Panc1 (cell line): ENCODE measurements at places on chromosomes 3 and 15.
A peak's percentile ranks its signal among the peaks of the same experiment; 100 is the strongest.

DNA sequence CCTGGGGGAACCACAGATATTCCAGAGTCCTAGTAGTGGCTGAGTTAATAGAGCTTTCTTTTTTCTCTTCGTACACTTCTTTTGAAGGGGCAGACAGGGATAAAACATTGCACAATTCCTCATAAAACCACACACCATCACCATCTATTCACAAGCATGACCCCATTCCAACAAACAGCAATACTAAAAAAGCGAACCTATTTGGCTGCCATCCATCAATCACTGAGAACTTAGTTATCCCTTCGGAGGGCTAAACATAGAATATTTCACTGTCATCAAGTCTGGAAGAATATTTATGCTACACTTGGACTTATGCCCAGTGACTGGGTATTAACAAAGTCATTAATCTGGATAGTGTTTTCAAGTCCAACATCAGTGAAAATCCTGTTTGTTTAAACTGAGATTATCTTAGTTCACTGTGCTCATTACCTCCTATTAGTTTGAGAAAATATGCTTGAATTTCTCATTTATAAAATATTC, 80.3 kb upstream of the PRTG start:
- no peak for DNase-seq
- no peaks in the 10 kb centered on the region for H3K4me1 ChIP-seq
- no peaks in the 10 kb centered on the region for H3K36me3 ChIP-seq
- H3K27me3 ChIP-seq, result no peaks in the 10 kb centered on the region

GRCh38 chr3:98577178-98577895, 16.1 kb downstream of the CPOX start:
- H3K36me3 ChIP-seq, result 0 out of 2 replicates have a peak, but pooled peaks cover 4% of the 10 kb centered on the region
- no peaks in the 10 kb centered on the region; the same call in 1 of the 2 replicates for H3K27me3 ChIP-seq
- no peak for DNase-seq
- H3K4me1 ChIP-seq, result no peaks in the 10 kb centered on the region
- H3K4me3 ChIP-seq, result no peak overlapping the region

- no peak for DNase-seq
- H3K4me3 ChIP-seq, result peak overlapping the region; percentile 9; the same call in 1 of the 2 replicates
- no peaks in the 10 kb centered on the region; the same call in 1 of the 2 replicates for H3K4me1 ChIP-seq
These were observed 81.0 kb upstream of the BNC1 start for GRCh38 chr15:83365370-83365938.

DNA sequence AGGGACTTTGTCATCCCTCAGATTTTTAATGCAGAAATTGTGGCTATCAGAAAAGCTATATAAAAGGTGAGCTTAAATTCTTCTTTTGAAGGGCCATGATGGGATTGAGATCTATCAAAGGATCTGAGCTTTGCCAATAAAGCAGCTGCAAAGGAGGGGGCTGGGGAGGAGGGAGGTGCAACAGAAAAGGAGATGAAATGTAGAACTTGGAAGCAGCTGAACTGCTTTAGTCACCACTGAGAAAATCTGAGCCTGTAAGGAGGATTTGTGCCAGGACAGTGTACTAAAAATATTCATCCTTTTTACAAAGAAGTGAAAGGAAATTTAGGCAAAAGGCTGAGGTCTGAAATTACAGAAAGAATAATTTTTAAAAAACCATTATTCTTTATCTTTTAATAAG, 10.4 kb downstream of the TSPAN3 start:
- H3K36me3 ChIP-seq, result no peaks in the 10 kb centered on the region
- H3K4me1 ChIP-seq, result peaks cover 16% of the 10 kb centered on the region; the same call in 1 of the 2 replicates
- no peaks in the 10 kb centered on the region for H3K27me3 ChIP-seq
- no peak overlapping the region for H3K4me3 ChIP-seq
- no peak for DNase-seq

DNA sequence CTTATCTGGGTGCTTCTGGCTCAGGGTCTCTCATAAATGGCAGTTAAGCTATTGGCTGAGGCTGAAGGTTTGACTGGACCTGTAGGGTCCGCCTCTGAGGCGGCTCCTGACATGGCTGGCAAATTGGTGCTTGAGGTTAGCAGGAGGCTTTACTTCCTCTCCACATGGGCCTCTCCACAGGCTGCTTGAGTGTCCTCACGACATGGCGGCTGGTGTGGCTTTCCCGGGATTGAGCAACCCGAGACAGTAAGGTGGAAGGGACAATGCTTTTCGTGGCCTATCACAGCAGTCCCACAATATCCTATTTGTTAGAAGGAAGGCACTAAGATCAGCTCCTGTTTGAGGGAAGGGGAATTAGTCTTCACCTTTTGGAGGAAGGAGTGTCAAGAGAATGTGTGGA, 267.3 kb upstream of the LRRFIP2 start:
- H3K27ac ChIP-seq, result no peak overlapping the region
- H3K4me1 ChIP-seq, result no peaks in the 10 kb centered on the region
- no peak overlapping the region for H3K4me3 ChIP-seq
- no peaks in the 10 kb centered on the region for H3K36me3 ChIP-seq
- DNase-seq, result no peak

- no peak for DNase-seq
- no peak overlapping the region for H3K4me3 ChIP-seq
- no peaks in the 10 kb centered on the region for H3K4me1 ChIP-seq
- H3K27me3 ChIP-seq, result no peaks in the 10 kb centered on the region
- H3K36me3 ChIP-seq, result no peaks in the 10 kb centered on the region
These were observed 75.4 kb downstream of the CDC25A start for GRCh38 chr3:48112813-48113212.

- H3K27me3 ChIP-seq, result no peaks in the 10 kb centered on the region
- no peaks in the 10 kb centered on the region for H3K4me1 ChIP-seq
- H3K4me3 ChIP-seq, result no peak overlapping the region
- no peak for DNase-seq
- no peaks in the 10 kb centered on the region for H3K36me3 ChIP-seq
These were observed 23.4 kb downstream of the P2RY1 start for GRCh38 chr3:152858170-152858800.

DNA sequence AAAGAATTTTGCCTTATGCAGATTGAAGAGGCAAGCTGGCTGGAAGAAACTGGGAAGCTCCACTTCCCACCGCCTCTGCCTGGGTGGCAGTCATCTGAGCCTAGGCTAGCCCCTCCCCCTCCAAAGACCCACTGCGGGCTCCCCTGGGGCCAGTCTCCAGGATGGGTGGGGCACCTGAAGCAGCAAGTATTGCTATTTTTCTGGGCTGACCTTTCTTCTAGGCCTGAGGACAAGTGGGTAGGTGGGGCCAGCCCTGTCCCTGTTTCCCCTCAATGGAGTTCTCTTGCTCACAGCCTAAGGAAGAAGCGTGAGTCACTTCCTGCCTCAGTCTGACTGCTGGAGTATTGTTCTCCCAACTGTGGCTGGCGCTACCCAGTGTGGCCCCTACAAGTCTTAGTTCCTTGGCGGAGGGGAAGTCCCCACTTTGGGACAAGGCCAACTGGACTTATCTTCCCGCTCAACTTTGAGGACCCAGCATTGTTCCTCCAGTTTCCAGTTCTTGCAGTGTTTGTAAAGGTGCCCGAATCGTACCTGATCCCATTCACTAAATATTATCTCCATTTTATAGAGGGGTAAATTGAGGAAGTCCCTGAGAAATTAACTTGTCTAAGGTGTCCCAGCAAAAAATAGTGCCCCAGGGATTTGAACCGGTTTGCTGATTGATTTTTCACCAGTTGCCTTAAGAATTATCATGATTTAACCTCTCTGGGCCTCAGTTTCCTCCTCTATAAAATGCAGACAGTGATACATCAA, 1.4 kb downstream of the FURIN start:
- H3K27ac ChIP-seq, result peak overlapping the region; percentile 95
- H3K36me3 ChIP-seq, result no peaks in the 10 kb centered on the region
- H3K4me3 ChIP-seq, result no peak overlapping the region
- H3K27me3 ChIP-seq, result no peaks in the 10 kb centered on the region
- peaks cover 73% of the 10 kb centered on the region for H3K4me1 ChIP-seq

GRCh38 chr3:173214576-173214975, 73.5 kb upstream of the SPATA16 start:
- DNase-seq, result no peak
- H3K27me3 ChIP-seq, result no peaks in the 10 kb centered on the region
- H3K4me3 ChIP-seq, result no peak overlapping the region
- H3K4me1 ChIP-seq, result no peaks in the 10 kb centered on the region
- H3K27ac ChIP-seq, result no peak overlapping the region

DNA sequence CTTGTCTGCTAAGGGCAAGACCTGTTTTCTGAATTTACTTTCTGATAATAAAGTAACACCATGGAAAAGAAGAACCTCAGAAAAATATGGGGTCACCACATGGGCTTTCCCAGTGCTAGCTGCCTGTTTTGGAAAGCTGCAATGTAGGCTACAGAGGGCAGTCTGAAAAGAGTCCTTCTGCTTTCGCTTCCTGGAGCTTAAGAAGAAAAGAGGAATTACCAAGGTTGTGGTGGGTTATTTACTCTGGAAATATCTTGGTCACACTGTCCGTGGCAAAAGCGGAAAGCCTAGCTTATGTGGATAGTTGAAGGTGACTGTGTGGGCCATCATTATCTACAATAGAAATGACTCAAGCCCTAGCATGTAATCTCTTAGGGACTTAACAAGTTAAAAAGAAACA, 31.7 kb upstream of the IP6K2 start:
- H3K27me3 ChIP-seq, result no peaks in the 10 kb centered on the region
- no peak overlapping the region for H3K27ac ChIP-seq
- no peak overlapping the region for H3K4me3 ChIP-seq
- no peaks in the 10 kb centered on the region; the same call in 1 of the 2 replicates for H3K36me3 ChIP-seq
- H3K4me1 ChIP-seq, result no peaks in the 10 kb centered on the region

DNA sequence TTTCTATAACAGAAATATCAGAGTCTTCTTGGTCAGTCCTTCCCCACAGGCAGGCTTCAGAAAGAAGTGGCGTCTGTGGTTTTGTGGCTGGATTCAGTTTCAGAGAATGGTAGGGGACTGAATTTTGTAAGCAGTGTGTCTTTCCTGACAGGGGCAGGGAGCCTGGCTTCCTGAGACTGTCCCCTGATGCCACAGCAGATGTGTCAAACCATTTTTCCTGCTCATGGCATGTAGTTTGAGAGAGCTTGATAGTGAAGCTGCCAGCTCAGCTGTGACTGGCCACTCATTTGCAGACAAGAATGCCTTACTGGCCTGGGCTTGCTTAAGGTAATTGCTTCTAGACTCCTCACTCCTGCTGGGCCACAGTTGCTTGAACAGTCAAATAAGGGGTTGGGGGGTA, 26.4 kb downstream of the LARS2 start:
- H3K36me3 ChIP-seq, result no peaks in the 10 kb centered on the region
- H3K27me3 ChIP-seq, result no peaks in the 10 kb centered on the region
- DNase-seq, result no peak

DNA sequence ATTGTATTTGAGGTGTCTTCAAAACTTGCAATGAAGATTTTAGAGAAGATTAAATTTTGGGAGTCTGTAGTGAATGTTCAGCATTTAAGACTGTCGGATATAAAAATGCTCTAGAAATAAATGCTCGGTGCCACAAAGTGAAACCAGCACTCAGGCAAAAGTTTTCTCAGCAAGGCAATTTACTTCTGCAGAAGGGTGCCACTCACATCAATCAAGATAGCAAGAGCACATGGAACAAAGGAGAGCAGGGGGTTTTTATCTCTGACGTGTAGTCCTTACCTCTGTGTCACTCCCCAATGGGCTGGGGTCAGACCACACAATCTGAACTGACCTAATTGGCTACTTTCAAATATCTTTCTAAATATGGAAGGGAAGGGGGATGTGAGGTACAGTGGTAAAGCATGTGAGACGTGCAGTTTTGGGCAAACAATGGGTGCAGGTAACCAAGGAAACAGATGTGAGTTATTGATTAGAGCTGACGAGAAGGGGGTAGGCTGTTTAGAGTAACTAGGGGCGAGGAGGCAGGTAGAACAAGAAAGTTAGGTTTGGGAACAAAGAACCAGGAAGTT, 23.4 kb upstream of the FXR1 start:
- H3K27ac ChIP-seq, result no peak overlapping the region
- H3K4me3 ChIP-seq, result no peak overlapping the region
- H3K4me1 ChIP-seq, result no peaks in the 10 kb centered on the region
- H3K36me3 ChIP-seq, result no peaks in the 10 kb centered on the region

DNA sequence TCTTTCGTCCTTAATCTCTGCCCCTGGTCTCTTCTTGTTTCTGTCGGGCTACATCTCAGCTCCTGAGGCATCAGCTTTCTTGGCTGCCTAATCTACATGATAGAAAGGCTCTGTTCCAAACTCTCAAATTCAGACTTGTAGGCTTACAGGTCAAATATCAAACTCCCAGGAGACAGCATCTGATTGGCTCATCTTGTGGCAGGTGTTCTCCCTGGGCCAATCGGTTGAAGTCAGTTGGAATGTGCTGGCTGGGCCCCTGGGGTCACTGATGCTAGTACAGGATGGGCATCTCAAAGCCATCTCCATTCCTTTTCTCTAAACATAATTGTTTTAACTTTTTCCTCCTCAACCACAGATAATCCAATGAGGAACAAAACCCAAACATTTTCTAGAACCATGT, 198.7 kb downstream of the CNTN3 start:
- H3K4me3 ChIP-seq, result no peak overlapping the region
- no peak overlapping the region for H3K27ac ChIP-seq
- no peaks in the 10 kb centered on the region for H3K36me3 ChIP-seq
- no peaks in the 10 kb centered on the region for H3K27me3 ChIP-seq

DNA sequence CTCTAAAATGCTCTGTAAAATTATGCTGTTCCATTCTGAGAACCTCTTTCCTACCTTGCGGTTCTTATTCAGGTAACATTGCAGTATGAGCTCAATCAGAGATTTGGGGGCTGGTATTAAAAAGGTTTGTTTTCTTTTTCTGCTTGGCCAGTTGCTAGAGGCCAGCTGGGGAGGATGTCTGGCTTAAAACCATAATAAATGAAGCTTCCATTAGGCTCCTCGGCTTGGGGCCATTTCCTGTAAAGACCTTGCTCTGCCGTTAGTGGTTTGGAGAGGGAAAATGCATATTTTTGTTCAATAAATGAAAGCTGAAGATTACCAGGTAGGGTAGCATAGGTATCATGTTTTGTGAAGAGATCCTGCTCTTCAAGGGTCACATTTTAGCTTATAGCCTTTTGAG, 55.2 kb downstream of the MCTP2 start:
- H3K36me3 ChIP-seq, result no peaks in the 10 kb centered on the region
- H3K4me3 ChIP-seq, result no peak overlapping the region
- H3K4me1 ChIP-seq, result no peaks in the 10 kb centered on the region
- DNase-seq, result no peak

- H3K4me3 ChIP-seq, result no peak overlapping the region
- no peaks in the 10 kb centered on the region for H3K36me3 ChIP-seq
- H3K27ac ChIP-seq, result no peak overlapping the region
- H3K27me3 ChIP-seq, result no peaks in the 10 kb centered on the region
- DNase-seq, result no peak
- H3K4me1 ChIP-seq, result no peaks in the 10 kb centered on the region
These were observed 40.8 kb downstream of the CSNK1G1 start for GRCh38 chr15:64315216-64315615.

DNA sequence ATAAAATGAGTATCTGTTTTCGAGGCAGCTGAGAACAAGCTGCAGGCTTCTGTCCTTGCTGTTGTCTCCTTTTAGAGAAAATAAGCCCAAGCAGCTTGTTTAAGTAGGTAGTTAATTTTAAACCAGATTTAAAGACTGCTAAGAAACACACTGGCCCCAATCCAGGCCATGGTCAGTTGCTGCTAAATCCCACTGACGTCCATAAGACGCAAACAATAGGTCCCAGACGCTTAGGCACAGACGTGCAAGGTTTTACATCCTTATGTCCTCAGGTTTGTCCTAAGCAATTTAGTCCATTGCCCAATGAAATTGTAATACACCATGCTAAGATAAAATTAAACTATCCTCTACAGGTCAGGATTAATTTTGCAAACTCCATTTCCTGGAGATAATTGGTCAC, 120.0 kb upstream of the SNTN start:
- H3K4me1 ChIP-seq, result no peaks in the 10 kb centered on the region
- no peak for DNase-seq
- no peaks in the 10 kb centered on the region for H3K27me3 ChIP-seq
- H3K27ac ChIP-seq, result no peak overlapping the region
